ENCODE measurements at places on chromosomes 2 and 18. TPM values are rescaled to one million over a fixed set of nuclear protein-coding genes. Genes with fewer than 3 reads are reported as not detected.

The LONRF2 gene
- total RNA-seq: not detected

DNA sequence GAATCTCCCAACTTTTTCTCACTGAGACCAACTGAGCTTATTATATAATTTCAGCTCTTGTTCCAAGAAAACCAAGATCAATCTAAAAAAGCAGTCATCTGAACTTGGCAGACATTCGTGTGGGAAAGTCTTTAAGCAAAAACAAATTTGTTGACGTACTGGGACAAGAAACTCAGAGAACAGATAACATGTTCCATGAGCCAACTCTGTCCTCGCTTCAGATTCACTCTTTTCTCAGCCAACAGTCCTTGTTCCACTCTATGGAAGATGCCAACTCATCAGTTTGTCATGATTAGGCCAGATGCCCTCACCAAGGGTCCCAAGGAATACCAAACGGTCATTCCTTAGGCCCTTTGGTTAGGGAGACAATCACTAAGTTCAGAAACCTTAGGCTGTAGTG lies 224.2 kb upstream of the CTAGE1 start:
- DNase-seq: no peak

- DNase-seq: no peak
Measured at GRCh38 chr2:112835061-112835501, 1.5 kb downstream of the IL1B start.

DNA sequence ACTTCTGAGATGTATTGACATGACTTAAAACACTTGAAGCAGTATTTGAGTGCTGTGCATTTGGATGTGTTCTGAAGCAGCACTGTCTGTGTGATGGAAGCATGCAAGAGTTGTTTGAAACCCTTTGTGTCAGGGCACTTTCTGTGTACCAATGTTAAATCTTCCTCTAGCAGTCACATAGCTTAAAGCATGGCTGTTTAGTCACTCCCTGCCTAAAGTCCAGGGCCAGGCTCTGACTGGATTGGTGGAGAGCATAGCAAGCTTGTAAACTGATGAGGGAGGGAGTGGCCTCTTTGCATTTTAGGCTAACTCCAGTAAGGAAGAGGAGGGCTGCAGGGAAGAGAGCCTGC lies 73.5 kb downstream of the MYO1B start:
- DNase-seq: no peak

GRCh38 chr2:202152104-202152715 lies 79.2 kb downstream of the KIAA2012 start:
- no peak for DNase-seq

GRCh38 chr2:155846259-155846658 lies 486.3 kb downstream of the NR4A2 start:
- DNase-seq: no peak

GRCh38 chr18:58527285-58527951 lies 101.5 kb downstream of the ALPK2 start:
- DNase-seq: no peak

DNA sequence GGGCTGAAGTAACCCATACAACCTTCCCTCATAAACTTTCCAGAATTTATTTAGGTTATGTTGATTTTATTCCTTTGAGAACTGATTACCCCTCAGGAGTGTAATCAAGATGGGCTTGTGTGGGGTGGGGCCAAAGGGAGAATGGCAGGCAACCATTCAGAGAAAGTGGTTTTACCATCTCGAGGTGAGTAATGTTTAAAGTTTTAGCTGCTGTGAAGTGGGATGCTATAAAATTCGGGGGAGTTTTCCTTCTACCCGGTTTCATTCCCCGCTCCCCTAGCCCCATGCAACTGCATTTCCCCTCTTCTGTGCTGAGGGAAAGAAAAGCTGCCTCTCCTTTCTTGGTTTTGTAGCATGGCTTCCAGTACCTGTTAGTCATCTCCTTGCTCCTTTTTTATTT lies 34.7 kb downstream of the MAP4K4 start:
- DNase-seq: no peak

The C2orf72 gene
- 27.9 TPM for total RNA-seq

GRCh38 chr2:38293152-38293865 lies 83.8 kb downstream of the ATL2 start:
- no peak for DNase-seq

The CHRNG gene
- not detected for total RNA-seq

The IL1R2 gene
- total RNA-seq: not detected

DNA sequence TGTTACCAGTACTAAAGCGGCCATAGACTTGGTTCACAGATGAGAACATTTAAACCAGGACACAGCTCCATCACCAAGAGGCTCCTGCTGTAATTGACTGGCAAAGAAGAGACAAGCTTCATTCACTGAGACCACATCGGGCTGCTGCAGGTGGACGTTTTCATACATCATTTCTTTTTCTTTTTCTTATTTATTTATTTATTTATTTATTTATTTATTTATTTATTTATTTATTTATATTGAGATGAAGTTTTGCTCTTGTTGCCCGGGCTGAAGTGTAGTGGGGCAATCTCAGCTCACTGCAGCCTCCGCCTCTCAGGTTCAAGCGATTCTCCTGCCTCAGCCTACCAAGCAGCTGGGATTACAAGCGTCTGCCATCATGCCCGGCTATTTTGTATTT lies 33.6 kb upstream of the PDCL3 start:
- no peak for DNase-seq

The MZT2A gene
- total RNA-seq: 230 TPM

DNA sequence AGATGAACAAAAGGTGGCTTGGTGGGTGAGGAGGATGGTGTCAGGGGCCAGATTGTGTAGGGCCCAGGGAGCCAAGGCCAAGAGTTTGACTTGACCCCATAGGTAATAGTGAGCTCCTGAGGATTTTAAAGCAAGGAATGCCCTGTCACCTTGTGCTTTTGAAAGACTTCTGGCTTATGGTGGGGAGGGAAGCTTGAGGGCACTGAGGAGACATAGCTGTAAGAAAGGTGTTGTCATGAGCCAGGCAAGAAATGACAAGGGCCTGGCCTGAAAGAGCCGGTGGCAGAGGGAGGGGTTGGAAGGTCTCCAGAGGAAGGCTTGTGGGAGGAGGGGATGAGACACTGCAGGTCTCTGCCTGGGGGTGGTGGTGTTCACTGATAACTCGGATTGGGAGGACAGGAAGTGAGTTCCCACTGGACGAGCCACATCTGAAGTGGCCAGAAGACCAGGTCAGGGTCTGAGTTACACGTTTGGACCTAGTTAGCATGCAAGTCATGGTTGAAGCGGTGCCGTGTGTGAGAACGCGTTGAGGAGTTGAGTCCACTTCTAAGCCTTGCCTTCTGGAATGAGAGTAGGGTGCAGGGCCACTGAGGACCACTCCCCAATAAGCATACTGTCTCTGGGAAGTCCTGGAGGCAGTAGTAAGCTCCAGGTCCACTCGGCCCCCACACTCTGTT lies 64.3 kb downstream of the TET3 start:
- no peak for DNase-seq

GRCh38 chr2:215811409-215812345 lies 201.7 kb downstream of the MREG start:
- DNase-seq: no peak

- DNase-seq: peak; percentile 66
Measured at GRCh38 chr2:236843161-236843968, 242.3 kb upstream of the COPS8 start.

The NFE2L2 gene
- 60.8 TPM for total RNA-seq

- DNase-seq: peak; percentile 31
Measured at GRCh38 chr18:80034852-80035406, 695 bp downstream of the RBFA start.

DNA sequence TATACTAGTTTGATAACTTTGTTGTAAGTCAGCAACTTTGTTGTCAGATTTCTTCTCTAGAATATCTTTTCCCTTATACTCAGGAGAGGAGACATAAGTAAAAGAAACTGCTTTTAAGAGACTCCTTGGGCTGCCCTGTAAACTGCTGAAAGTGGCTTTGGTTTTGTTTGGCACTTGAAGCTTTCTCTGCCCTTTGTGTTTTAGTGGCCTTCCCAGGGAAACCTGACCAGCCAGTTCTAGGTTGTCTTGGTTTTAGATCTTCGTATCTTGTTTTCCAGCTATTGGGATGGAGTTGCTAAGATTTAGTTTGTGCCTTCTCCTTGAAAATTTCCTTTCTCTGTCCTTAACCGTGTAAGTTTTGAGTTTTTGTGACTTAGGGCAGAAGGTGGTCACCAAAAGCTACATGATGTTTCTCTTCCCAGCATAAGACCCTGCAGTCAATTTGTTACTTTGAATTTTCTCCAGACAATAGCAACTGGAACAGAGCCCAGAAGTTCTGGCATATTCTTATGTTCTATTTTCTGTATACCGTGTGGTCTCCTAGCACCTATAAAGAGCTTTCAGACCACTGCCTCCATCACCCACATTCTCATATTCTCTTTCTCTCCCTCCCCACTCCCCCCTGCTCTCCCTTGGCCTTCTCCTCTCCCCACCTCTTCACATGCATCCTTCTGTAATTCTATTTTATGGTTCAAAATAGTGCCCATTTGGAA lies 81.1 kb downstream of the BOLA3 start:
- no peak for DNase-seq

- DNase-seq: no peak
Measured at GRCh38 chr2:46534589-46534988, 55.2 kb downstream of the TMEM247 start.

- DNase-seq: no peak
Measured at GRCh38 chr2:26302846-26303245, 43.1 kb upstream of the SELENOI start.

The NEU2 gene
- not detected for total RNA-seq

The HDAC4 gene
- total RNA-seq: 7.7 TPM

DNA sequence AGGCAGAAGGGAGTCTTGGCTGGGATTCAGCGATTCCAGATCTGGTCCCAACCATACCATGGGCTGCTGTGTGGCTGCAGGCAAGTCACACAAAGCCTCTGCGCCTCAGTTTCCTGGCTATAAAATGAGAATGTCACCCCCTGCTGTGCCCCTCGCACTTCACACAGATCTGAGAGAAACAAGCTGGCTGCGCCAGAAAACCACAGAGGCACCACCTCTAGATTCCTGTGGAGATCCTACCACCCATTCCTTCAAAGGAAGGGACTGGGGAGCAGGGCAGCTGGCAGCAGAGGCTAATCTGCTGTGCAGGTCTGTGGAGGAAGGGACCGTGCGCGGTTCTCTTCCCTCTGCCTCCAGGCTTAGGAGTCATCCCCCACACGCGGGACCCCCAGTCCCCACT lies 19.8 kb downstream of the NEURL3 start:
- DNase-seq: no peak

The C2orf78 gene
- total RNA-seq: 0.07 TPM

The RMC1 gene
- total RNA-seq: 12.9 TPM

The CD8B2 gene
- not detected for total RNA-seq

The GAREM1 gene
- total RNA-seq: not detected

DNA sequence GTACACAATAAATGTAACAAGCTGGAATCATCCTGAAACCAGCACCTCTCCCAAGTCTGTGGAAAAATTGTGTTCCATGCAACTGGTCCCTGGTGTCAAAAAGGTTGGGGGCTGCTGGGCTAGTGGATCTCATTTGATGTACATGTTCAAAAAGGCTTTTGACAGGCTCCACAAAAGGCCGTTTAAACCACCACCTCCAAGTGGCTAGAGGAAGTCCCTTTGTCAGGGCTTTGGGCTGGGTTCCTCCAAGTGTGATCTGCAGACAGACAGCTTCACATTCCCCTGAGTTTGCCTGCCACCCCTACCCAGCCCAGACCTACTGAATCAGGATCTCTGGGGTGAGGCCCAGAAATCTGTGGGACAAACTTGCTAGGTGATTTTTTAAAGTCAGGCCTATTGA lies 84.7 kb downstream of the TGFA start:
- DNase-seq: no peak

DNA sequence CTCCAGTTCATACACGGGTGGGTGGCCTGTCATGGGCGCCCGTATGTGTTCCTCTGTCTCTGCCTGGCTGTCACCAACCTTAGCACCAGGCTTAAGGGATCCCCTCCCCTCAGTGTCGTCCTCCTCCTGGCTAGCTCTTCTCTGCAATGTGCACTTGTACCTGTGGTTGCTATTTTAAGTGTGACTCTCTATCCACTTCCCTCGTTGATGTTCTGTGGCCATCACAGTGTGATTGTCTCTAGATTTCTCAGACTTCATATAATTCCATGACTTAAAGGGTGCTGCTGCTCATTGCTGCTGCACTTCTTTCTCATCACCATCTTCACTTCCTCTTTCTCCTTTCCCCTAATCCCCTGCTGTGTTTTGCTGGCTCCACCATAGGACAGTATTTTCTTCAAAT lies 143.4 kb downstream of the EML6 start:
- no peak for DNase-seq

DNA sequence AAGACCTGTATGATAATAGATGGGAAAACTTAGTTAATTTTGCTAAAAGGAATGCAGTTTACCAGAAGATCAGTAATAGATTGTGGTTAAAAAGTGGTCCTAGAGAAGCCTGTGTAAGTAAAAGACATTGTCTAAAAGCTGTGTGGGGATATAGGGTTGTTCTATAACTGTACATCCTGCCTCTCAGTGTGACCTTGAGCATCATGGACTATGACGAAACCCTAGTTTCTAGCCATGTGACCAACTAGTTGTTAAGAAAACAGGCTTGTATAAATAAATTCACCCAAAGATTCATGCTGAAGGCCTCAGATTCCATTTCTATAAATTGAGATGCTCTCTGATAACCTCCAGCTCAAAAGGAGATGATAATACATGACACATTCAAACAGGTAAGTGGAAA lies 160.7 kb downstream of the IKZF2 start:
- DNase-seq: no peak

The DPP4 gene
- not detected for total RNA-seq

The AQP4 gene
- not detected for total RNA-seq

GRCh38 chr2:204901591-204901990 lies 356.3 kb downstream of the PARD3B start:
- DNase-seq: no peak

The CAPN14 gene
- total RNA-seq: not detected

The NMUR1 gene
- total RNA-seq: not detected

- peak; percentile 39 for DNase-seq
Measured at GRCh38 chr18:70288171-70288850, 534 bp upstream of the SOCS6 start.

DNA sequence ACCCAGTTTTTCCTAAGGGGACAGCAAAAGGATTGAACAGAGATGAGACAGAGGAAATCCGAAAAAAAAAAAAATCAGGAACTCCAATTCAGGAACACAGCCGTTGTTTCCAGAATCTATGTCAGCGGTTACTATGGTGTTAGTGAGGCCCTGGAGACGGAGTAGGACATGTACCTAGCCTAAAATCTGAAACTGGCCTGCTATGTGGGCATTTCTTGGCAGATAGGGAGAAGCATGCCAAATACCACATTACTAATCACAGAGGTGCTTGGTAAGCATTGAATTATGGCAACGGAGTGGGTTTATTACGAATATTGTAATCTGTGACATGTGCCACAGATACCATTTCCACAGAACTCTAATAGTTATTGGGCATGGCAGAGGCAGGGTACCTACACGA lies 530.6 kb downstream of the CCDC85A start:
- DNase-seq: no peak

The TMEM37 gene
- total RNA-seq: 3.1 TPM
